Stomach (tissue), 19 donors: ENCODE measurements at places on chromosomes 5 and 9.
A peak's percentile ranks its signal among the peaks of the same experiment; 100 is the strongest.

DNA sequence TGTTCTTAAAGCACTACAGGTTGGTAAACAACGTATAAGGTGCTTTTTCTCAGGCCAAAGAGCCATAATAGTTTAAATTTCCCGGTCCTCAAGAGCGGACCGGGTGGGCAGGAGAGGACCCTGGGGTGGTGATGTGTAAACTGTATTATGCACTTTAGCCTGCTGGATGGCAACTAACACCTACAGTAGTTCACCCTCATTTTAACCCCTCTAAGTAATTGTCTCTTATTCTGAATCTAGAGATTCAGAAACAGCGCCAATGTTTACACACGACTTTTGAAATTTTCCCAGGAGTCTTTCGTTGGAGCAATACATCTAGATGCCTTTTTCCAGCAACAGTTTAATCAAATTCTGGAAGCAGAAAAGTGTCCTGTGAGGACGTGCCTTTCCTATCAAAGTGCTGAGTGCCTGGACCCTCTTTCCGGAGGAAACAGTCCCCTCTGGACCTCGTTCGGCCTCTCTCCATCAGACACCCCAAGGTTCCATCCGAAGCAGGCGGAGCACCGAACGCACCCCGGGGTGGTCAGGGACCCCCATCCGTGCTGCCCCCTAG, 676 bp upstream of the OCLN start:
- DNase-seq, result no peak

DNA sequence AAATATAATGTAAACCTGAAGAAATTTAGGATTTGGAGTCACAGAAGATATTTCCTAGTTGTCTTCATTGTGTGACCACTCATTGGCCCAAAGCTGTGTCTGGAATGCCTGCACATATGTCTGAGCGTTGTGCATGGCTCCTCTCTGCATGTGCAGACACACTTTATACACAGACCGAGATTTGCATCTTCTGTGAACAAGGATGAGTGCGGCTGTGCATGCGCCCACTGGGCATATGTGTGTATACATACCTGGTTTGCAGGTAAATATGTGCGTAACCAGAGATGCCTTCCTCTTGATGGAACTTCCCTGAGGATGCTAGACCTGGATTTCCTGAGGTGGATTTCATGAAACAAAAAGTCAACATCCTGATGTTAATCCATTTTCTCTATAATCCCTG, 19.1 kb downstream of the PHF2 start:
- DNase-seq, result no peak

DNA sequence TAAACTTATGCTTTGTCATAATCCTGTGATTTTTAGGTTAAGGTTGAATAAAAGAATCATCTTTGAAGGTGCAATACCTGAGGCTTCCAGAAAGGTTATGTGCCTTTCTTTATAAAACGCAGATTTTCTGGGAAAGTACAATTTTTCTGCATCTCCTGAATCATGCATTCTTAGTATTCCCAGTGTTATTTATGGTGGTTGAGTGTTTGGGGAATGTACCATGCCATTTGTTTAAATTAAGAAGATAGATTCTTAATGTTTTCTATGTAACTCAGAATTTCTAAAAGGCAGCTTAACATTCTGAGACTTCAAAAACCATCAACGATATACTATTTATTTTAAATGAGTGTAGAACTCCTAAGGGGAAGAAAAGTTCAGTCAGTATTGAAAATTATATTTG, 108.1 kb upstream of the FBN2 start:
- no peak for DNase-seq

DNA sequence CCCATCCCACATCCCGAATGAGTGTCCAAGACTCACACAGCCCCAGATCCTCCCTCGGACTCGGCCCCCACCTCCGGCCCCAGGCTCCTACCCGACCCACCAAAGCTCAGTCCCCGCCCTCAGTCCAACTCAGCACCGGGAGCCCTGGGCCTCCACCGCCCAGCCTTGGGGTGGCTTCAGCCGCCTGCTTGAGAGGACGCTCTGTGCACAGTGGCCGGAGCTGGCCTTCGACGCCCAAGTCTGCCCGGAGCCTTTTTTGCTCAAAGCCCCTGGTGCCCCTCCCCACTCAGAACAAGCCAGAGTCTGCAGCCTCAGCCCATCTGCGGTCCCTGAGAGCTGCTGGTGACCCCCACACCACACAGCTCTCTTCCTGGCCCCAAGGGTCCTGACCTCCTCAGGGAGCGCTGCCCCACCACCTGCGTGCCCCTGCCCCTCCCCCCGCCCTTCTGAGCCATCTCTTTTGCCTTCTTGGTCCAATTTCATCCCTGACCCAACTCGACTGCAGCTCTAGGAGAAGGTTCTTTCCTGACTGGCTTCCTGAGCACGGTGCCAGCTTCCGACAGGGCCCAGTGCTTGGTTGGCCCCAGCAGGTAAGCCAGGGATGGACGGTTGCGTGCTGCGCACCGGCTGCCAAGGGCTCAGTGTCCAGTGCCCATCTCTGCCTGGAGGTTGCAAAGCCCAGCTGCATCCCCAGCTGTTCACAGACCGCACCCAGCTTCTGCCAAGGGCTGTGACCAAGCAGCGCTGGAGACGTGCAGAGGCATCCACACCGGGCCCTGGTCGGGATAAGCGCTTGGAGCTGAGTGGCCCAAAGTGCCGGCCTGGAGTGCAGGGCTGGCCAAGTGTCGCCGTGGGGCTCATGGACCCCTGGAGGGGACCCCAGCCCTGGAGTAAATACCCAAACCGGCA, 27.7 kb upstream of the NSMF start:
- DNase-seq, result no peak

- peak; percentile 76 for DNase-seq
Observed at GRCh38 chr9:121261107-121261460, 6.9 kb upstream of the GSN start.

- no peak for DNase-seq
Observed at GRCh38 chr5:176685010-176685409, 37.7 kb downstream of the TSPAN17 start.

GRCh38 chr5:73796164-73797131, 170.5 kb downstream of the ARHGEF28 start:
- DNase-seq, result peak; percentile 57

DNA sequence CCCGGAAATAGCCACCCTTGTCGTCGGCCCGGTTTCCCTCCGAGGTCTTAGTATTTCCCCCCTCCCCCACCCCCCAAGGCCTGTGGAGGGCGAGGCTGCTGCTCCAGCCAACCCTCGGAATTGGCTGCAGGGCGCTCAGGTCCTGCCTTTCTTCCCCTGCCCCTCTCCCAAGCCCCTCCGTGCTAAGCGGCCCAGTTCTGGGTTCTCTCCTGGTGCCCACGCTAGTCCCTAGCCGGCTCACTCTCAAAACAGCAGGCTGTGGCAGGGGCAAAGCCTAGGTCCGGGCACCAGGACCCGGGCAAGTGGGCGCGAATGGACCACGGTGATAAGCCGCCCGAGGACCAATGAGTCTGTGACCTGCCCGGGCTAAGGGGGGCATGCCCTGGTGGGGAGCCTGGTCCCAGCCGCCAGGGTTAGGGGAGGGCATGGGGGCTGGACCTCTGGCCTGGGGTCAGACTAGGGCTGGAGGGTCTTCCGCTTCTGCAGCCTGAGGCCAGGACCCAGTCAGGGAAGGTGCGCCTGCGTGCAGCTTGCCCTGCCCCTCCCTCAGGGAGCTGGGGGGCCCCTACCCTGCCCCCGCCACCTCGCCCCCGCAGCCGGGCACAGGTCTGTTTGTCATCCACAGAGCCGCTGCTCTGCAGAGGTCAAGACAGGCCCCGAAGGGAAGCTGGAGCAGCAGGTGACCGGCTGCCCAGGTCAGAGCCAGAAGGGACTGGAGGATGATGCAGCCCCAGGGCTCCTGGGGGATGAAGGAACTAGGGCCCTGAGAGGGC, 5.0 kb upstream of the IRX4 start:
- no peak for DNase-seq

DNA sequence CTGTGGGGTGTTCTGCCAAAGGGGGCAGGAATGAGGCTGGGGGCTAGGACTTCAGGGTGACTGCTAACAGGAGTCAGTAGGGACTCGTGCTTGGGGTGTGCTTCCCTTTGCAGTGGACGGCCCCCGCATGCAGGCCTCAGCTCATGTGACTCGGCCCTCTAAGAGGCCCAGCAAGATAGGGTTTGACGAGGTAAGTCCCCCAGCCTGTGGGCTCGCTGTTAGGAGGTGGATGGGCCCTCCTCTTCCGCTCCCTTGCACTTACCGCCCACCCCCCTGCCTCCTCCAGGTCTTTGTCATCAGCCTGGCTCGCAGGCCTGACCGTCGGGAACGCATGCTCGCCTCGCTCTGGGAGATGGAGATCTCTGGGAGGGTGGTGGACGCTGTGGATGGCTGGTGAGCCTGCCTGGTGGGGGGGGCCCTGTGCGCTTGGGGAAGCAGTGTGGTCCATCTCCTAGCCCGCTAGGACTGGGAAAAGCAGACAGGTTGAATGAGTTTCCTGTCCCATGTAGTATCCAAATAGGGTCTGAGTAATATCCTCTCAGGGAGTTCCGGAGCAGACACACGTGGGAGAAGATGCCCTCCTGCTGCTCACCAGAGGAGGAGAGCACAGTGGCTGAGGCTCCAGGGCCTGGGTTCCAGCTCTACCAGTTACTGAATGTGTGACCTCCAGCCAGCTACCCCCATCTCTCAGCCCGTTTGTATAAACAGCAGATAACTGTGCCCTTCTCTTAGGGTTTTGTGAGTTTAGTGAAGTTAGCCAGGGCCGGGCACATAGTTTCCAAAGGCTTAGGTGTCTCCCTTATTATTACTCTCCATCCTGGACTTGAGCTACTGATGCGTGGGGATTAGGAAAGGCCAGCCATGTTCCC, 8.2 kb downstream of the CERCAM start:
- DNase-seq, result no peak
